ENCODE measurements at places on chromosomes 6 and 20. TPM values are rescaled to one million over a fixed set of nuclear protein-coding genes. Genes with fewer than 3 reads are reported as not detected.

The PSORS1C1 gene
- 0.10 TPM for total RNA-seq

The PRPH2 gene
- total RNA-seq = 0.91 TPM

The CDSN gene
- total RNA-seq = not detected

The REM1 gene
- total RNA-seq = 8.6 TPM

DNA sequence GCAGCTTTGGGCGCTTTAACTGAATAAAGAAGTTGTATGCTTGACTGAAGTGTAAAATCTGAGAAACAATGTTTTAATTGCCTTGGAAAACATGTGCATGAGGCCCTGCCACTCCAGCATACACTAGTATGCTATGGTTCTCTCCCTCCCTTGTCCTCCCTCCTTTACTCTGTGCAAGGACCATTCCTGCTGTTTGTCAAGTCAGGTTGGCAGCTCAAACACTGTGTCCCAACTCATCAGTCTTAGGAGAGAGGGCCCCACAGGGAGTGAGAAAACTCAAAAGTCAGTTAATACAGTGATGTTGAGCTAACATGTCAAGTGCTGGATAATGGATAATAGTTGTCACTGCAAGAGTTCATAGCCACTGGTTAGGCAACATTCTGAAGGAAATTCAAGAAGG, 543.6 kb downstream of the GRIK2 start:
- no peak for DNase-seq

- DNase-seq = no peak
These were observed 568.4 kb upstream of the MAP3K7 start for GRCh38 chr6:91155129-91155785.

DNA sequence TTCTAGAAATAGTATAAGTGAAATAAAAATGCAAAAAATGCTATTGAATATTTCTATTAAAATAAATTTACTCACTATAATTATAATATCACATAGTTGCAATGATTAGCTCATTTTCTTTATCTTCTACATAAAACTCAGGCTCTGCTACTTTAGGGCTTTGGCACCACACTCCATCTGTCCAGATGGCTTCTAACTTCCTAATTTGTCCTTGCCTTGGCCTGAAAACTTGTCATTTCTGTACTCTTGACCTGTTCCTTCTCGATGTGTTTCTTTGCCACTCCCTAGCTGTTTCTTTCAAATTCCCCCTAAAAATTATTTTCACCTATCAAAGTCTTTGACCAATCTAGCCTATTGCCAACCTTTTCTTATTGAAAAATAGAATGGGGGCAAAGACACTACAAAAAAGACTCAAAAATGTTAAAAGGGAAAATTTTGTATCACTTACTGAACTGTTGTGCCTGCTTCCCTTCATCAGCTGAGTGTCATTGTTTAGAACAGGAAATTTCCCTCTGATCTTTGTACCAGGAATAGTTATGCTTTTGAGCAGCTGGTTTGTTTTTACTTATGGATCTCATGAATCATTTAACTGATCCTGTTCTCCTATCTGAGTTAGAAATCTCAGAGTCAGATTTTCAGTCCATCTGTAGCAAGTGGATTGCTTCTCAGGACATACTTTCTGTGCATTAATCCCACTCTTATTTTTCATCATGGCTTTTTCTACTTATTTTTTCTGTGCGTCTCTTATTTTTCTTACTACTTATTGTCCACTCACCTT, 279.2 kb upstream of the CNR1 start:
- DNase-seq = no peak

DNA sequence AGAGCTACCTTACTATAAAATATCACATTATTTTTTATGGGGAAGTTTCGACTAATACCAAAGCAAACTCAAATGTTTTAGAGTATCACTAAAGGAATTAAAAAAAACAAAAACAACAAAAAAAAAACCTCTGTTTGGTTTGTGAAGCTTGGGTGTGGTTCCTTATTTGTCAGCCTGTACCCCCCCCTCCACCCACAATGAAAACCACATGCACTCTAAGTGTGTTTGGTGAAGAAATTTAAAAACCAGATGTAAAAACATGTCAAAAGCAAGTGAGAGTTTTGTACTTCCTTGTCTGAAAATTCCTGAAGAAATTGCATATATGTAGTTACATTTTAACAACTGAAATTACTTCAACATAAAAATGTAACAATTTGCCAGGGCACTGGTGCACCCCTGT, 3.1 kb downstream of the STK38 start:
- no peak for DNase-seq

Measured in ureter (tissue), 1 donor.